ENCODE measurements at places on chromosomes 2 and 18. TPM values are rescaled to one million over a fixed set of nuclear protein-coding genes. Genes with fewer than 3 reads are reported as not detected.

CIB4 gene
- not detected for total RNA-seq

SPOPL gene
- total RNA-seq = 12.8 TPM

AFF3 gene
- 0.42 TPM for total RNA-seq

UPP2 gene
- not detected for total RNA-seq

MC5R gene
- total RNA-seq = not detected

ABHD1 gene
- total RNA-seq = 0.40 TPM

MDH1 gene
- 183 TPM for total RNA-seq

AP1S3 gene
- total RNA-seq = 6.3 TPM

DNA sequence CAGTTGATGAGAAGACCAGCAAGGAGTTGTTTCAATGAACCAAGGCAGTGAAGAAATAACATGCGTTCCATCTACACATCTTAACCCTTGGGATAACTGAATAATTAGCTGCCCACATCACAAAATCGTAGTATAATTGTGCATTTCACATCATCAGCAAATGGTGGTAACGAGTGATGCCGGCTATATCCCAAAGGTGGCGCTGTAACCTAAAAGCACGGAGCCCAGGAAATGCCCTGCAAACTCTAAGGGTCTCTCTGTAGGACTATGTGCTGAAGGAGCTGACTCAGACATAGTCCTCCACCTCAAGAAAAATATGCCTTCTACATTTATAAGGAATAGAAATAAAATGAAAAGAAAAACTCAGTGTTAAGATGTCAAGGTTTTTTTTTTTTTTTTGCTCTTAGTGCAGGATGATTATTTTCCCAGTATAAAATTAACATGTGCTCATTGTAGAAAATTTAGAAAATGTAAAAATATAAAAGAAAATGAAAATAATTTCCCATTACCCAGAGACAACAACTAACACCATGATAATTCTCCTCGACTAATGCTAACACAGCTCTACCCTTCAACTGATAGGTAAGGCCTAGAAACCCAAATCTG lies 23.1 kb upstream of the DSG3 start:
- no peak for ATAC-seq

DNA sequence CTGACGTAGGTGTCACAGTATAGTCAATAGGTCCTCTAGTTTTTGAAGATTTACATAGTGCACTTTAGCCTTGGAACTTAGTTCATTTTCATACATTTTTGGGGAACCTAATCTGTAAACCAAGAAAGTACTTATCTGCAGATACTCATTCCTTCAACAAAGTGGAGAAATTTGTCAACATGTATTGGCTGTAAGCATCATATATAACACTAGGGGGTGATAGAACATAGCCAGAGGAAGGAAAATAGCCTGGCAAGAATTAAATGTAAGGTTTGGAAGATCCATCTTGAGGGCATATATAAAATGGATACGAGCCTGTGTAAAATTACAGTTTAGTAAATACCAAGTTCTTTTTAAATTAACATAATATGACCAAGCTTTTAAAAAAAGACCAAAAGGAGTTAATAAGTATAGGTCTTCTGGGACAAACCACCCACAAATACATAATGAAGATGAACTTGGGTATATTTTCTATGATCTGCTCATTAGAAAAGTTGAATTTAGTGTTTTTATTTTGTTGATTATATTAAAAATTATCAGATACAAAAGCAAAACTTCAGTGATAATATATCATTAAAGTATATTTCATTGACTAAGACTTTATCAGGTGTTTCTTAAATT lies 18.2 kb downstream of the RPL37A start:
- no peak for ATAC-seq

GRCh38 chr2:174247474-174248186 lies 702 bp downstream of the OLA1 start:
- ATAC-seq = peak; percentile 0

- peak; percentile 94 for ATAC-seq
Measured at GRCh38 chr2:31812051-31812798, 198.6 kb downstream of the MEMO1 start.

- ATAC-seq = peak; percentile 12
Measured at GRCh38 chr18:3162181-3162580, 57.6 kb downstream of the MYOM1 start.

- ATAC-seq = no peak
Measured at GRCh38 chr18:48974304-48975119, 23.7 kb upstream of the SMAD7 start.

- no peak for ATAC-seq
Measured at GRCh38 chr2:107267086-107267485, 381.1 kb upstream of the ST6GAL2 start.

DNA sequence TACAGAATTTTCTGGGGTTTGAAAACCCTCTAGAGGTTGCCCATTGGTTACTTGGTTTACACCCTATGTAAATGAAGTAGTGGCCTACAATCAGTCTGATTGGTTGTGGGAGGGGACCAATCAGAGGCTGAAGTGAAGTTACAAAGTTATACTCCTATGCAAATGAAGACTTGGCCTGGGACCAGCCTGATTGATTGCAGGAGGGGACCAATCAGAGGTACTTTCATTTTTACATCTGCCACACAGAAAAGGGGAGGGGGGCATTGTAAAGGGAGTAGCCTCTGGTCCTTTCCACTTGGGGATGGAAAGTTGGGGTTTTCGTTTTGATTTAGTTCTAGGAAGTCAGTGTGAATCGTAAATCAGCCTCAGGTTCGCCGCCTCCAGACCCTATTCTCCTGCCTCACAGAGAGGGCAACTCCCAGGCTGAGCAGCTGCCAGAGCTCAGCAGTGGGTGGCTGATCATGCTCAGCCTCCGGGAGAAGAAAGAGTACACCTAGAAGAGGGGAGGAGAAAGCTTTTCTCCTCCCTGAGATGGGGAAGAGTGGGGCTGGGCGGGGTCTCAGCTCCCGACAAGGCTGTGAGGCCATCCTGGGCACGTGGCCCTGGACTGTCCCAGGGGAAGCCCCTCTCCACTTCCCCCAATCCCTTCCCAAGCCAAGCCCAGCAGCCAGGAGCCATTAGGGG lies 372.5 kb downstream of the GALR1 start:
- peak; percentile 87 for ATAC-seq

GRCh38 chr18:6355789-6356589 lies 58.7 kb downstream of the L3MBTL4 start:
- ATAC-seq = peak; percentile 46

- no peak for ATAC-seq
Measured at GRCh38 chr2:44389895-44390294, 28.1 kb downstream of the CAMKMT start.

DNA sequence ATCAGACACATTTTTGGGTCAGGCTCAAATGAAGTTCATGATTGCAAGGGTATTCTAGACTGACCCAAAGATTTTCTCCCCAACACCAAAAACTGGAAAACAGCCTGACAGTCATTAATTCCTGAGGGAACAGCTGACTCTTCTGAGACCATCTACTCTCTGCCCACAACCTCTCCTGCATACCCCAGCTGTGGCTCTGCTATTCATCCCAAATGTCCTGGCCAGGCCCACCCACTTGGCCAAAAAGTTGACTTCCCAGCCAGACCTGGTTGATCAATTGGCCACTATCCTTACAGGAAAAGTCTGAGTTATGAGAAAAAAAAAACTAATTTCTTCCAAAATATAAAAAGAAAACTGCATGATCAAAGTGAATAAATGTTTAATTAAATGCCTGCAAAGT lies 103.8 kb upstream of the ST3GAL5 start:
- no peak for ATAC-seq

DNA sequence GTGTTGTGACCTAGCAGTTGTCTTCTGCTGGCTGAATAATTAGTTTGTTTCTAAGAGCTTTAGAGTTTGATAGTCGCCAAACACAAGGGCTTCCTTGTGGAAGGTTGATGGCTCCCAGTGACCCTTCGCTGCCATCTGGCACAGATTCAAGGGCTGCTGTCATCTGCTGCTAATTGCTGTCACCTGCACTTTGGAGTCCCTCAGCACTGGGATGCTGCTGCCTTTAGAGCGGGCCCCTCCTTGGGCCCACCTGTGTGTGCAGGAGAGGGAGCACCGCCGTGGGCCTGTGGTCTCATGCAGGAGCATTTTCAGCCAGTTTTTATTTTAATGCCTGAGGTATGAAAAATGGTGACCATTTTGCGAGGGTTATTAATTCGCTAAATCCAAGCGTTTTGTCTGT lies 154.0 kb upstream of the NFATC1 start:
- ATAC-seq = no peak
